ENCODE measurements at places on chromosomes 16 and 17.

DNA sequence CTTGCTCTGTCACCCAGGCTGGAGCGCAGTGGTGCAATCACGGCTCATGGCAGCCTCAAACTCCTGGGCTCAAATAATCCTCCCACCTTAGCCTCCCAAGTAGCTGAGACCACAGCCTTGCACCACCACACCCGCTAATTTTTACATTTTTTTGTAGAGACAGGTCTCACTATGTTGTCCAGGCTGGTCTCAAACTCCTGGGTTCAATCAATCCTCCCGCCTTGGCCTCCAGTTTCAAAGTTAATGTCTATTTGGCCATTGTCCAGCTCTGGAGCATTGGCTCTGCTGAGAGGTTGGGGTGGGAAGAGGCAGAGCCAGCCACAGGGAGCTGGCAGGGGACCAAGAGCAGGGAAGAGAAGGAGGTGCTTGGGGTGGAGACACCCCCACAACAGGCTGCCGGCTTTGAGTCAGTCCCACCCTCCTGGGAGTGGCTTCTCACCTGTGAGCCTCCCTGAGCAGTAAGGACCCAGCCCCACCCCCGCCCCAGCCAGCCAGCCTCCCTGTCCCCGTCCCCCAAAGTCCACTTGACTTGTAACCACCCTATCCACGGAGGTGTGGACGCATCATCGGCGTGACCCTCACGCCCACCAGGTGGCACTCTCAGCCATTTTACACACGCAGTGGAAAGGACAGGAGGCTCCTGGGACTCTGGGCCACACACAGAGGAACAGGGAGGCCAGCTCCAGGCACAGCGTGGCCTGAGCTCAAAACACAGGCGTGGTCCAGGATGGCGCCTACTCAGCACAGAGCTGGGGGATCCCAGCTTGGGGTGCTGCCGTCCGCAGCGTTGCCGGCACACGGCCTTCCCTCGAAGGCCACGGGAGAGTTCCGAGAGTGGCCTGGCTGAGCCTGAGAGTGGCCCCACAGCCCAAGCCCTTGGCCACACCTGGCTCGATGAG is 22.8 kb upstream of the PVALEF start:
- peak; percentile 91 for DNase-seq

DNA sequence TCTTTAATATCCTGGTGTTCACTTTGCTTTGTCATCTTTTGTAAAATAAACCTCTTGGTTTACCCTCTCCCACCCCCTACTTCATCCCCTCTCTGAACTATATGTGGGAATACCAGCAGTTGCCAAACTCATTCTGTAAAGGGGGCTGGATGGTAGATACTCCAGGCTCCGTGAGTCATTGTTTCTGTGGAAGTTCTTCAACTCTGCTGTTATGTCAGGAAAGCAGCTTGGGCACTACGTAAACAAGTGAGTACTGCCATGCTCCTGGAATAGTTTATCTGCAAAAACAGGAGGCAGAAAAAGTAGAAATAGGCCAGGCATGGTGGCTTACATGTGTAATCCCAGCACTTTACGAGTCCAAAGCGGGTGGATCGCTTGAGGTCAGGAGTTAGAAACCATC is 17.6 kb downstream of the MVP start:
- no peak for DNase-seq

GRCh38 chr17:27384726-27385125 is 71.5 kb upstream of the KSR1 start:
- no peak for DNase-seq

DNA sequence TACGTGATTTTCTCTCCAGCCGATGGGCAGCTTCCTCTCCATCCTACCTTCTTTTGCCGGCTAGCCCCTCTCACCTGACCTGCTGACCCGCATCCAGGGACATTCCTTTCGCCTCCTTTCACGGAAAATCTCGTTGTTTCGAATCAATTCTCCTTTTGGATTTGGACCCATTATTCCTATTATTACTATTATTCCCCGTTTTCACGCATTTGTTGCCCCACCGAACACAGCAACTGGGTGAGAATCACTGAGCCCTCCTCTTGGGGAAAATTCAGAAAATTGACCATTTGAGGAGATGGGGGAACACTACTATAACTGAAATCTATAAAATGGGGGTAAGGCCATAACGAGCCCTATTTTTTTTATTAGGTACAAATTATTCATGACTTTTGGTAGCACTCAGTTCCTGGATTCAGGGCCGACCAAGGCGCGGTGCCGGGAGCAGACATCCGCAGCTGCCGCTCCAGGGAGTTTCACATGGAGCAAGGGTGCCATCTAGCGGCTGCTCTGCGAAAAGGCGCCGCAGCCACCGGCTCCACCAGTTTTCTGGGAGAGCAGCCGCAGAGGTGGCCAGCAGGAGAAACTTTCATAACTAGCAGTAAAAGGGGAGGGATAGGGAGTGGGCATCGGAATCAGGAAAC is 3.3 kb upstream of the HOXB8 start:
- DNase-seq: peak; percentile 97

DNA sequence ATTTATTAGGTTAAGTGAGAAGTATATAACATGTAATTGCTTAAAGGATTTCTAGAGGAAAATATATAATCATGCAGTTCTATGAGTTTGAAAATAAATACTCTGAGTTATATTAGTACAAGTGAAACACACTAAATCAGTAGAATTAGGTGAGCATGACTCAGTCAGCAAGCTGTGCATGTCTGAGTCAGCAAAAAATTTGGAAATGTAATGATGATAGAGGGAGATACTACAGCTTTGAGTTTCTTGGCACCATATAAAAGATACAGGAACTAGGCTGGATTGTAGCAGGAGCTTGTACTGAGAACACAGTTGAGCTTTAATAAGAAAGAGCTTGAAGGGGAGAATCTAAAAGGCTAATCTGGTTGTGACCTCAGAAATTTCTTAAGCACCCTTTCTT is 1224.6 kb downstream of the CDH8 start:
- DNase-seq: no peak

GRCh38 chr17:83028851-83029250 is 50.6 kb upstream of the METRNL start:
- no peak for DNase-seq
